Progenitor cell of endocrine pancreas (in vitro differentiated cells): ENCODE measurements at places on chromosomes 5 and 9. TPM values are rescaled to one million over a fixed set of nuclear protein-coding genes. Genes with fewer than 3 reads are reported as not detected.

The BARHL1 gene
- not detected in 2 replicates for total RNA-seq

DNA sequence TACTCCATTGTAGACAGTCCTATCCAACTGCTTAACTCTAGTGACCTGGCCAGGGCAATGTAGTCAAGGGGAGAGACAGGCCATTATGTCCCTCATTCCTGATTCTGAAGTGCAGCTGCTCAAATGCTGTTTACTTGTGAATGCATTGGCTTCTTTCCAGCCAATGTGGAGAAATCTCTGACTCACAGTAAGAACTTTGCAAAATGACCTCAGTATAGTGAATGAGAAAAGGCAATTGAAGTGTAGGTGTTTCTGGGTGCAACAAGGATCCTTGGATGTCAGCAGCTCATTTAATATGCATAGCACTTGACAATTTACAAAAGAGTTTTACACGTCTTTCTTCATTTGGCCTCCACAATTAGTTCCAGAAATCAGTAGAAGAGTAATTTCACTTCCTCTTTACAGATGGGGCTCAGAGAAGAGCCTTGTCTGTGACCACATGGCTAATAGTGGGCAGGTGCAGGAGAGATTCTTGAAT, 367.2 kb downstream of the OSTF1 start:
- no peak for DNase-seq

The URM1 gene
- 54.4 and 60.9 TPM in 2 replicates for total RNA-seq

DNA sequence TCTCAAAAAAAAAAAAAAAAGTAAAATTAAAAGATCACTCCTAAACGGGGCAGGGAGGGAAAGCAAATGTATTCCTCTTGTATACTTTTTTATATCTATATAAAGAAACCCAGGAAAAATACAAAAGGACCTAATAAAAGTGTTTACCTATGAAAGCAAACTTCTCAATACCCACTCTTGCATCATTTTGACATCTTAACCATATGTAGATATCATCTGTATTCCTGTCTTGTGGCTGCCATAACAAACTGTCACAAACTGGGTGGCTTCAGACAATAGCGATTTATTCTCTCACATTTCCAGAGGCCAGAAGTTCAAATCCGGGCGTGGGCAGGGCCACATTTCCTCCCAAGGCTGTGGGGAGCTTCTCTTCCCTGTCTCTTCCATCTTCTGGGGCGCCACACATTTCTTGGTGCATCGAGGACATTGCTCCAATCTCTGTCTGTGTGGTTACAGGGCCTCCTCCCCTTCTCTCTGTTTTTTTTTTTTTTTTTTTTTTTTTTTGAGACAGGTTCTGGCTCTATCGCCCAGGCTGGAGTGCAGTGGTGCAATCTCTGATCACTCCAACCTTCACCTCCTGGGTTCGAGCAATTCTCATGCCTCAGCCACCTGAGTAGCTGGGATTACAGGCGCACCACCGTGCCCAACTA, 58.4 kb upstream of the IL17B start:
- no peak for DNase-seq

- no peak for DNase-seq
Observed at GRCh38 chr5:67246108-67246507, 49.5 kb upstream of the CD180 start.

DNA sequence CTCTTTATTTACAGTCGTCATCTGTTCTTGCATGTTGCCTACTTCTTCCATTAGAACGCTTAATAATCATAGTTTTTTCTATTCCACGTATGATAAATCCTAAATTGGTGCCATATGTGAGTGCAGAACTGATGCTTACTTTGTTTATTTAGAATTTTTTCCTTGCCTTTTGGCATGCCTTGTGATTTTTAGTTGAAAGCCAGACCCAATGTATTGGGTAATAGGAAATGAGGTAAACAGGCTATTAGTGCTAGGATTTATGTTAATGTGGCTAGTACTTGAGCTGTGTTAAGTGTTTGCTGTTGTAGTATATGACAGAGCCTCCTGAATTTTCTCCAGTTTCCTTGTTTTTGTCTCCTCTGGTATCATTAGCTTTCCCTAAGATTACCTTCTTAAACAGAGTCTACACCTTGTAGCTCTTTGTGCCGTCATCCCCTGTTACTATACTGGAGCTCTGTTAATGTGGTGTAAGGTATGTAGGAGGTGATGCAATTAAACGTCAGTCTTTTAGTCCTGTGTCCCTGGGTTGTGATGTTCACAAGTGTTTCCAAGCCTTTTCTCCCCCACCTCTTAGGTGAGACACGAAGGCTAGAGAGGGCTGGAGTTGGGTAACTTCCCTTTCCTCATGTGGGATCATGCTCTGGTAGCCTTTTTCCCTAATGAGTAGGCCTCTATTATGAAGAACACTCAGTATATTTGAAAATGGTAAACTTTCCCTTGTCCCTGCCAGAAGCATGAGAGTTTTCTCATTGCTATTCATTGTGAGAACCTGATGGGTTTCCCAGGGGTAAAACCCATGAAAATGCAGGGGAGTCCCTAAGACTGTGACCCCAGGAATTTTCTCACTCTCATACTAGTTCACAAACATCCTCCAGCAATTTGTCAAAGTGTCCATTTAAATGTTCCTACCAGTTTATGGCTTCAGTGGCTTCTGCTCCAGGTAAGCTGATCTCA, 21.2 kb downstream of the SPATA31D3 start:
- DNase-seq: no peak

DNA sequence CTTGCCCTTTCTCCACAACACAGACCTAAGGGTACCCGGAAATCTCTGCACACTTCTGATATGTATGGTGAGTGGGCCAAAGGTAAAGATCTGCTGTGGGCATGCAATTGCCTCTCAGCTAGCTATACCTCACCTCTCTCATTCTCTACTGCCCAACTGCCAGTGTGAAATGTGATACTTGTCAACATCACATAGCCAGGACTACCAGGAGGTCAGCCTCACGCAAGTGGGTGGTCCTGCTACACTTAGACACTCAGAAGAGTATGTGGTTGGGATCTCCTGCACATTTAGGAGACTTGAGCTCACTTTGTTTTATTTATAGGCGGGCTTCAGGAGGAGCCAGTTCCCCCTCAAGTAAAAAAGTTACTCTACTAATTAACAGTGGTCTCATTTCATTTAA, 88.0 kb upstream of the MAN2A1 start:
- DNase-seq: no peak

The FBP1 gene
- 4.6 and 6.0 TPM in 2 replicates for total RNA-seq

The LYSMD3 gene
- 16.4 and 17.2 TPM in 2 replicates for total RNA-seq

The DNAJA1 gene
- 240 and 247 TPM in 2 replicates for total RNA-seq

GRCh38 chr9:110180511-110181434, 27.2 kb downstream of the C9orf152 start:
- DNase-seq: no peak

DNA sequence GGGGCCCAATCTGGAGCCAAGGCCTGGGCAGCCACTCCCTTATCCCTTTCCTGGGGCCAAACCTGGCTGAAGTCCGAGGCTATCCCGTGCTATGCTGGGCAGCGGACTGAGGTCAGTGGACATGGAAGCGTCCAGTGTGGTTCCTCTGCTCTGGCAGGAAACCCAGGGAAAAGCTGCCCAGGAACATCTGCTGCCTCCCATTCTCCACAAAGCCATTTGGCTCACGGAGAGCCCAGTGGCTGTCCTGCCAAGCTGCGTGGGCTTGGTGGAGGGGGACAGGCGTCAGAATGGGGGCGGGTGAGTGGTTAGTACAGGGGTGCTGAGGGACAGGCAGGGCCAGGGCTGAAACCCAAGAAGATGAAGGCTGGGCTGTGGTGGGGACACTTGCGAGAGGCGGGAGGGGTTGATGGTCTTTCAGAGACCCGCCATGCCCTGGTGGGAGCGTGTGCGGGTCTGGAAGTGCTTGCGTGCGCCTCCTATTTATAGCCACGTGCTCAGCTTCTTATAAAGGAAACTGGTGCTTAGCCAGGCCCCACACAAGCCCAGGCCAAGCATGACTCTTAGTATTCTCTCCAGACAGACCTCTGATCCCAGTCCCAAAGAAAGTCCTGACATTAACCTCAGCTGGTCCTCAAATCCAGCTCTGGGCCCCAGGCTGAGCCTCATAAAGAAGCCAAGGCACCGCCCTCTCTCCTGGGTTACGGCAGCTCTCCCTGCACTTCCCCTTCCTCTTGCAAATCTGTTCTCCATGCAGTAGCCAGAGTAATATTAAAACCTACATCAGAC, 9.4 kb upstream of the SLC6A7 start:
- DNase-seq: no peak

DNA sequence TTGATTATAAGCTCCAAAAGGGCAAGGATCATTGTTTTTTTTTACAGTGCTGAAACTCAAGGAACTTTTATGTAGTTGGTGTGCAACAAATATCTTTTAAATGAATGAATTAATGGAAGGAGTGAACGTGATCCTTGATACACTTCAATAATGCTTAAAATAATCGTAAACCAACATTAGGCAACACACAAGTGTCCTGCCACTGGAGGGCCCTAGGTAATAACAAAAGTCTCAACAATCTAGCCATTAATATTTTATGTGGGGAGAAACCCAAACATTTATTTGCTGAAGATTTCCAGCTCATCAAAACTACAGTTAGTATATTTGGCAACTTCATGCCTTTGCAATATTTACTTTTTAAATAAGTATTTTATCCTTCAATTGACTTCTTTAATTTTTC, 309.0 kb upstream of the FBXL7 start:
- DNase-seq: no peak

The KLF9 gene
- 0.47 and 0.57 TPM in 2 replicates for total RNA-seq

DNA sequence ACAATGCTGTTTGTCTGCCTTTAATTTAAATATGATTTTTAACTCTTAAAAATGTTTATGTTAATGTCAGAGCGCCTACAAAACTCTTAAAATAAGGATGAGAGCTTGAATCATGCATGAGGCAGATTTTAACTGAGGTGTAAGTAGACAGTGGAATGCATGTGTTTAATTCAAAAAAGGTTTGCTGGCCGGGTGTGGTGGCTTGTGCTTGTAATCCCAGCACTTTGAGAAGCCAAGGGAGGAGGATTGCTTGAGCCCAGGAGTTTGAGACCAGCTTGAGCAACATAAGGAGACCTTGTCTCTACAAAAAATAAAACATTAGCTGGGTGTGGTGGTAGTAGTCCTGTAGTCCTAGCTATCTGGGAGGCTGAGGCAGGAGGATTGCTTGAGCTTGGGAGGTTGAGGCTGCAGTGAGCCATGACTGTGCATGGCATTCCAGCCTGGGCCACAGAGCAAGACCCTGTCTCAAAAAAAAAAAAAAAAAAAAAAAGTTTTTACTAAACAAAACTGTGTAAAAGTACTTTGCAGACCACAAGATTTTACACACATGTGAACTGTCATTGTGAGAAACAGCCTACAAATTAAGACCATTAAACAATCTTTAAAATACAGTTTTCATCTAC, 21.1 kb downstream of the NDST1 start:
- DNase-seq: no peak

The CENPK gene
- 36.3 and 39.0 TPM in 2 replicates for total RNA-seq

DNA sequence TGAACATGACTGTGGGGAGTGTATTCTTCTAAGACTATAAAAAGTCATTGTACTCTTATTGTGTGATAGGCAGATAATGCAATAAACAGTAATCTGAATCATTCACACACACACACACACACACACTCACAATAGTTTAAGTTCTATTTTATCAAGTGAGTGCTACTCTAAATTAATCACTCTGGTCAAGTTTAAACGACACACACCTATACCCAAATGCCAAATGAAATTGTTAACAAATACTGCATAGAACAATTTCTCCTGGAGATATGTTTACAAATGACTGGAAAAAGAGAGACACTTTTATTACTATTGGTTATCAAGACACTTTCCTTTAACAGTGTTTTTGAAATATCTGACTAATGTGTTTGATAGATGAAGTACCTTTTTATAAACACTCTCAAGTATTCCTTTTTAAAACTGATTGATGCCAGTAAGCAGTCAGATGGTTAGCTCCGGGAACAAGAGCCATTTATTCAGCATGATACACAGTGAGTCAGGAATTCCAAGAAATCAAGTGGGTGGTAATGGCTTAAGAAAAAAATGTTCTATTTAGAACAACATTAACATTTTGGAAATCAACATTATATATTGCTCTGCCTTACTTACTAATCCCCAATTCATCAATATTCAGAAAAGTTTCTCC, 521.6 kb upstream of the ST8SIA4 start:
- DNase-seq: no peak

DNA sequence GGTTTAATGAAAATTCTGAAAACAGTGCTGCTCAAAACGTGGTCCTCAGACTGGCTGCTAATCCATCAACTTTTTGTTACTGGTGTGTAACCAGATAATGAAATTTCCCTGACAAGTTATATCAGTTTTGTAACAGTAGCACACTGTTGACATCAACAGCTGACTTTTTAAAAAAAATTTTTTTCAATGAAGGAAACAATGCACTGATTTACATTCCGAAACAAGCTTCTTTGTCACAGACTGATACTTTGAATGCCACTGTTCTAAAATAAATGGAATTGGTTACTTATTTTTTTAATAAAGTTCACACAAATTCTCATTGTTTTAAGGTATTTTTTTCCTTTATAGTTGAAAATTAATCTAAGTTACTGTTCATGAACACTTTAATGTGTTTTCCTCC, 169.1 kb downstream of the NIPBL start:
- no peak for DNase-seq

DNA sequence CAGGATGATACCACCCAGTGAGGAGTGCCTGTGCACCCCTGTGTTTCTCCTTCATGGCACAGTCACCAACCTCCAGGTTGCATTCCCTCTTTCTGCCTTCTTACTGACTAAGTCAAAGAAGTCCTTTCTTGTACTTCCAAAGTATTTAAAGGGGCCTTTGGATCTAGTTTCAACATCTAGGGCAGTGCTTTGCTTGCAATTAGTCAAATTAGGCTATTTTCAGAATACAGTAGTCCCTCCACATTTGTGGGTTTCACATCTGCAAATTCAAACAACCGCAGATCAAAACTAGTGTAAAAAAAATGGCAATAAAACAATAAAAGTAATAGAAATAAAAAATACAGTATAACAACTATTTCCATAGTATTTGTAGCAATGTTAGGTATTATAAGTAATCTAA, 333.9 kb upstream of the SEMA6A start:
- no peak for DNase-seq
